Forelimb muscle (tissue), 1 donor: ENCODE measurements at places on chromosomes 4 and X.

GRCh38 chr4:138999666-139000065 is 15.9 kb upstream of the NOCT start:
- DNase-seq = no peak

DNA sequence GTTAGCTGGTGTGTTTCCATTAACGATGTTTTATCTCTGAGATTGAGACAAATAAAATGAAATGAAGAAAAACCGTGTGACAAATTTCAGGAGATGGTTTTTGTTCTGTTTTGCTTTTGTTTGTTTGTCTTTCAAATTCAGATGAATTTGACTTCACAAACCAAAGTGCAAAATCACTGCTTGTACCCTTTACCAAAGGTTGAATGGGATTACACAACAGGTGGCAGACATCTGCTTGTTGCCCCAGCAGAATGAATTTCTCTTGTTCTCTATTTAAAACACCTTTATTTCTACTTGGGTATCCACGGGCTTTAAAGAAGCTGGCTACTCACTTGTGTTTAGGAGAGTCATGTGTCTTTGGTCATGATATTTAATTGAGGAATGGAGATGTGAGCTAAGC is 239.7 kb upstream of the CLNK start:
- no peak for DNase-seq

GRCh38 chrX:135543924-135544323 is 23.5 kb downstream of the INTS6L start:
- DNase-seq = no peak

DNA sequence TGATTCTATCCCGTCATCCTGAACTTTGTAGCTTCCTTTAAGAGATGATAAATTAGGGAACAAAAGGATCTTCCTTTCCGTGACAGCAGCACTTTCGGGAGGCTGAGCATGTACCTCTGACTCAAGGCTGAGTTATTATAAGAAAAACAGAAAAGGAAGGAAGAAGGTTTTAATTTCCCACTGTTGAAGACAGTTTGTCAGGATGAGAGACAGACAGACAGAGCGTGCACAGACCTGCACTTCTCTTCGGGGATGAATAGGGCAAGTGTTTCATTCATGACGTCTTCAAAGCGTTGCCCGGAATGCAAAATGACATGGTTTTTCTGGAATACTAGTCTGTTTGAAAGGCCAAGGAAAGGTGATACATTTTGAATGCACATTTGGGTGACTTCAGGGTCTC is 405.3 kb upstream of the FAT1 start:
- DNase-seq = no peak

DNA sequence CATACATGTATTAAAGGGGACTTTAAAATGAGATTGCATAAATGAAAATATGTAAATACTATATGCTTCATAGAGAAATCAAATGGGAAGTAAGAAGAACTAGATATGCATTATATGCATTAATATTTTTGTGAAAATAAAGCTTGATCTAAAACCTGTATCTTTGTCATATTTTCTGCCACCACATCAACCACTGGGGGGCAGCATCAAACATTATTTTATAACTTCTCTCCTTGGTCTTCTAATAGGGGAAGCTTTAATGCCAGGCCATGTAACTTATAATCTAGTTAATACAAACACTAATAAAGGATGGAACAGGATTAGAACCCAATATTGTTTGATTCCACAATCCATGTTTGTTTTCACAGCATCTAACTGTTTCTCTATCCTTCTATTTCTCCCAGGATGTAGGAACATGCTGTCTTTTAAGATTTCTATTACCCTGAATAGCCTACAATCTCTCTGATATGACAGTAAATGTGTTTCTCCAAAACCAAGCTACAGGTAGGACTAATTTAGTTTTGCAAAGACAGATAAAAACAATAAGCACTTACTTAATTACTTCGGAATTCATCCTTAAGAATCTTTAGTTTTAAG is 10.0 kb downstream of the QRFPR start:
- DNase-seq = peak; percentile 13

DNA sequence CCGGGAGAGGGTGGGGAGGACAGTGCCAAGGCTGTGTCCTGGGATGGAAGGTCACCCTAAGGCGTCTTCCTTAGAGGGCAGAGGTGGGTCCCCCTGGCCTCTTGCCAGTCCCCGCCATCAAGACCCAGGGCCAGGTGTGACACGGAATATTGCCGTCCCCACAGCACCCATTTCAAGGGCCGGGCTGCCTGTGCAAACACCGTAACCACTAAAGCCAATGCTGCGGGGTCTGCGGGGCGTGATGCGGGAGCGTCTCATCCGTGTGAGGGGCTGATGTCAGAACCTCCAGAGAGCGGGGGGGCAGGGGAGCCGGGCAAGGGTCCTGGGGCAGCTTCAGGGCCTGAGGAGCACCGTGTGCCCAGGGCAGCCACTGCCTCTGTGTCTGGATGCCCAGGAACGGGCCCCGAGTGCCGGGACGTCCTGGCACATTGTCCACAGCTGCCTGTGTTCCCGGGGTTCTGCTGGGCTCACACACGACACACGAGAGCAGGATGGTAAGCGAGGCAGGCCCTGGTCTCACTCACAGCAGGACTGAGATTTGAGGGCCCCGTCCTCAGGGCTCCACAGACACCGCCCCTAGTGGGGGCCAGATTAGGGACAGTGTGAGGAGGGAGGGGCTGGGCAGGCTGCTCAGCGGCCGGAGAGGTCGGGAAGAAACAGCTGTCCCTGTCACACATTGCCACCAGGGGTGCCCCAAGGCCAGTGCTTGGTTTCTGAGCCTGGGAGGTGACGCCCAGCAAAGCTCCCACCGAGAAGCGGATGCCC is 29.2 kb downstream of the NKX1-1 start:
- DNase-seq = no peak

DNA sequence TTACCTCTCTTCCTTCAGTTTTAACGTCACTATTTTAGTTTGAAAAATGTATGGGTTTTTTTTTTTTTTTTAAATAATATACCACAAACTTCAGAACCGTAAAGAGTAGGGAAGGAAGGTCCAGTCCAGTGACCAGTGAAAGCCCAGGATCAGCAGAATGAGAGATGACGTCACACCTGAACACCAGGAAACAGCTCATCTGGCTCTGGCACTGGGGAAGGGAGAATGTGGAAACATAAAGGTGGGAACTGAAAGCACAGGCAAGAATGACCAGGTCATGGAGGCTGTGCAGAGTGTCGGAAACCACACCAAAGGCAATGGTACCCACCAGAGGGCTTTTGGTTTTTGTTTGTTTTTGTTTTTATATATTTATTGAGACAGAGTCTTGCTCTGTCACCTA is 141.2 kb downstream of the DHX15 start:
- no peak for DNase-seq

- DNase-seq = no peak
Observed at GRCh38 chrX:138034136-138034535, 468.2 kb downstream of the ZIC3 start.

- no peak for DNase-seq
Observed at GRCh38 chr4:146267826-146268225, 53.5 kb downstream of the REELD1 start.

DNA sequence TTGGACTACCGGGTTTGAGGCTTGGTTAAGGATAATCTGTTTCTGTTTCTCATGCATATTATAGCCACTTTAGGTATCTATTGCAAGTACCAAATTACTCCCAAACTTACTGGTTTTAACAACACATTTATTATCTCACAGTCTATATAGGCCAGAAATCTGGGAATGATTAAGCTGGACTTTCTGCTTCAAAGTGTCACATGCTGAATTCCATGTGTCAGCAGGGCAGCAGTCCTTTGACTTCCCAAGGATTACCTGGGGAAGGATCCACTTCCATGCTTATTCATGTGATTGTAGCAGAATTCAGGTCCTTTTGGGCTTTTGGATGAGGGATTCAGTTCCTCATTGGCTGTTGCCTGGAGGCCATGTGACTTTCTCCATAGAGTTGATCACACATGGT is 349.0 kb upstream of the TRAM1L1 start:
- no peak for DNase-seq

GRCh38 chr4:77147079-77147782 is 9.8 kb upstream of the CCNG2 start:
- no peak for DNase-seq

- no peak for DNase-seq
Observed at GRCh38 chrX:30627818-30628652, 25.2 kb upstream of the GK start.

DNA sequence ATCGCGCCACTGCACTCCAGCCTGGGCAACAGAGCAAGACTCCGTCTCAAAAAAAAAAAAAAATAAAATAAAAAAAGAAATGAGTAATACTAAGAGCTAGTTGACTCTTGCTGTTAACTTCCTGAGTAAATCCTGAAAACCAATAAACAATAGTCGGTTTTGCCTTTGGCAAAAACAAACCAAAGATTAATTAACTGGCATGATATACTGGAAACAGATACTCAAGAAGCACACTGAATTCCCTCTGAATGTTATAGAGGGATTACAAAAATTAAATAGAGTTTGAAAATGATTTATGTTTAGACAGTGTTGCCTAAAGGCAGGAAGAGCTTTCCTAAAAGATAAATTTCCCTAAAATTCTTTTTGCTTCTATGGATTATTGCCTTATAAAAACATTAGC is 1702.3 kb downstream of the STIM2 start:
- DNase-seq = no peak

- no peak for DNase-seq
Observed at GRCh38 chrX:23900220-23900797, 7.4 kb downstream of the APOO start.
